ENCODE measurements at places on chromosomes 1 and 21. TPM values are rescaled to one million over a fixed set of nuclear protein-coding genes. Genes with fewer than 3 reads are reported as not detected.

The FMO2 gene
- 29.8 TPM for polyA plus RNA-seq

The MATN1 gene
- 0.10 TPM for polyA plus RNA-seq

The GJA5 gene
- 1.8 TPM for polyA plus RNA-seq

The YBX1 gene
- polyA plus RNA-seq = 300 TPM

The CBR3 gene
- 1.3 TPM for polyA plus RNA-seq

The OR2L13 gene
- 0.16 TPM for polyA plus RNA-seq

The S100B gene
- 15.5 TPM for polyA plus RNA-seq

DNA sequence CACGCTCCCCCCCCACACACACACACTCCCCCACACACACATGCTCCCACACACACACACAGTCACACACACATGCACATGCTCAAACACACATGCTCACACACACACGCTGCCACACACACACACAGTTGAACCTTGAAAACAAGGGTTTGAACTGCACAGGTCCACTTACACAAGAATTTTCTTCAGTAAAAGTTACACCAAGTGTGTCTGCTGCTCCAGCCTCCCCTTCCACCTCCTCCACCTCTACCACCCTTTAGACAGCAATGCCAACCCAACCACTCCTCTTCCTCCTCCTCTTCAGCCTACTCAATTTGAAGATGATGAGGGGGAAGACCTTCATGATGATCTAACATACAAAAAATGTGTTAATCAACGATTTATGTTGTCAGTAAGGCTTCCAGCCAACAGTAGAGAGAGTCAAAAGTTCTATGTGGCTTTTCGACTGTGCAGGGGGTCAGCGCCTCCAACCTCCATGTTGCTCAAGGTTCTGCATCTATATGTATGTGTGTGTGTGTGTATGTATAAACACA is 26.8 kb downstream of the HSF2BP start:
- no peaks in the 10 kb centered on the region for H3K4me1 ChIP-seq
- DNase-seq = no peak
- no peak overlapping the region for H3K27ac ChIP-seq
- H3K27me3 ChIP-seq = no peaks in the 10 kb centered on the region
- no peak overlapping the region for H3K4me3 ChIP-seq
- H3K36me3 ChIP-seq = no peaks in the 10 kb centered on the region

- no peak for DNase-seq
- peaks cover 25% of the 10 kb centered on the region for H3K36me3 ChIP-seq
- H3K4me1 ChIP-seq = no peaks in the 10 kb centered on the region
Measured at GRCh38 chr1:197180252-197180878, 33.9 kb upstream of the ASPM start.

GRCh38 chr1:162028726-162029125 is 5.1 kb upstream of the OLFML2B start:
- no peaks in the 10 kb centered on the region for H3K4me1 ChIP-seq
- H3K4me3 ChIP-seq = no peak overlapping the region
- DNase-seq = peak; percentile 32
- H3K36me3 ChIP-seq = no peaks in the 10 kb centered on the region
- no peak overlapping the region for H3K27ac ChIP-seq
- H3K27me3 ChIP-seq = no peaks in the 10 kb centered on the region

- H3K36me3 ChIP-seq = no peaks in the 10 kb centered on the region
- H3K27ac ChIP-seq = no peak overlapping the region
- no peaks in the 10 kb centered on the region for H3K27me3 ChIP-seq
- H3K4me1 ChIP-seq = peaks cover 1% of the 10 kb centered on the region
- no peak overlapping the region for H3K4me3 ChIP-seq
Measured at GRCh38 chr1:20584890-20585289, 4.0 kb upstream of the CDA start.

DNA sequence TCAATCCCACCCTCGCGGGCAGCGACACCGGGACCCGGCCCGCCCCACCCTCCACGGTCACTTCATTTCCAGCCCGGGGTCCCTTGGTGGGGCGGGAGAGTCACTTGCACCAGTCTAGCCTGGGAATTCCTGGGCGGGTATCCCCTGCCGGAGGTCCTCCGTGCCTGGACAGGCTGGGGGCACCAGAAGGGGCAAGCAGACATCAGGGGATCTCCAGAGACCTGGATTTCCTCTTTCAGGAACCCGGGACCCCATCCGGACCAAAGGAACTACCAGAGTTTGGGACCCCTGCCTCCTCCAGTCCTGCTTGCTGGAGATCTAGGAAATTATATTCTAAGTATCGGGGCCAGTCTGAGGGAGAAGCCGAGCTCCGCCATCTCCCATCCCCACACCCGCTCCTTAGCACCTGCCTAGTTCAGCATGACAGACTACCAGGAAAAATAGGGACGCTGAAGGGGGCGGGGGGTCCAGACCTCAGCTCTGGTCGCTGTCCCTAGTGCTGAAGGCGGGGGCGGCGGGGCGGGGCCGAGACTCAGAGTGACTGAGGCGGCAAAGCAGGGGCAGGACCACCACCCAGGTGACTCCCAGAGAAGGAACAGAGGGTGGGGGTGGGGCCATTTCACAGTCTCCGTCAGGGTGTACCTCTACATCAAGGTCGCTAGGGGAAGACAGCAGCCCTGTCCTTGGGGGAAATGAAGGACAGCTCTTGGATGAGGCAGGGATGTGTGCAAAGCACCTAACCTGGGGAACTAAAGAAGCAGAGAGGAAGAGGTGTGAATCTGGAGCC is 832 bp downstream of the HCN3 start:
- peak; percentile 80 for DNase-seq
- no peaks in the 10 kb centered on the region for H3K27me3 ChIP-seq
- peak overlapping the region; percentile 76 for H3K4me3 ChIP-seq
- peaks cover 13% of the 10 kb centered on the region for H3K4me1 ChIP-seq

- H3K4me3 ChIP-seq = no peak overlapping the region
- H3K4me1 ChIP-seq = no peaks in the 10 kb centered on the region
- H3K27me3 ChIP-seq = no peaks in the 10 kb centered on the region
- no peaks in the 10 kb centered on the region for H3K36me3 ChIP-seq
Measured at GRCh38 chr1:62311473-62311943, 7.7 kb downstream of the KANK4 start.

DNA sequence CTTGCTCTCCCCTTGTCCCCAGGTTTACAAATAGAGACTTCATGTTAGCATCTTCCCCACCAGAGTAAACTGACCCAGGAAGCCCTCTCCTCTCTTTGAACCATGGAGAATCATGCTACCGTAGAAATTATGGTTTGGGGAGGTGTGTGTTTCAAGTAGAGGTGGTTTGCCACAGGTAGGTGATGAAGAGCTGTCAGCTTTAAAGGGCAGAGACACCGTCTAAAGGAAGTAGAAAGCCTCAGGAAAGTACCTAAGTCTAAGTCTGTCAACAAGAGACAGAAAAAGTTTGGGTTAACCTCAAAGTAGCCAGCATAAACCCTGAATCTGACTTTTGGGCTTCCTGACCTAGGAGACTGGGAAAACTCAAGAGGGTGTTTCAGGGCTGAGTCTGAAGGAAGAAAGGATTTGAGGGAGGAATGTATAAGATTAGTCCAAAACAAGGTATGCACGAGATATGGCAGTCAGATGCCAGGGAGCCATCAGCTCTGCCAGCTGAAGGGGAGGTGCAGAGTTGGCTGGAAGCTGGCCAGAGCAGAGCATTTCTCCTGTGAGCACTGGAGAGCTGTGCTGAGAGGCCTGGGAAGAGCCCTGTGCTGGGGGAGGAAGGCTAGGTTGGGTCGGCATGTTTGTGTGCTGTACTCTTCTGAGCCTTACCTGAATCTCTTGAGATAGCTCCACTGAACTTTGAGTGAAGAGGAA is 14.3 kb downstream of the ADAMTSL4 start:
- H3K36me3 ChIP-seq = no peaks in the 10 kb centered on the region
- peak overlapping the region; percentile 100 for H3K27ac ChIP-seq
- H3K27me3 ChIP-seq = no peaks in the 10 kb centered on the region
- DNase-seq = peak; percentile 67

GRCh38 chr1:172699111-172699510 is 40.2 kb downstream of the FASLG start:
- H3K27me3 ChIP-seq = no peaks in the 10 kb centered on the region
- DNase-seq = no peak
- H3K27ac ChIP-seq = no peak overlapping the region
- no peak overlapping the region for H3K4me3 ChIP-seq
- no peaks in the 10 kb centered on the region for H3K36me3 ChIP-seq

DNA sequence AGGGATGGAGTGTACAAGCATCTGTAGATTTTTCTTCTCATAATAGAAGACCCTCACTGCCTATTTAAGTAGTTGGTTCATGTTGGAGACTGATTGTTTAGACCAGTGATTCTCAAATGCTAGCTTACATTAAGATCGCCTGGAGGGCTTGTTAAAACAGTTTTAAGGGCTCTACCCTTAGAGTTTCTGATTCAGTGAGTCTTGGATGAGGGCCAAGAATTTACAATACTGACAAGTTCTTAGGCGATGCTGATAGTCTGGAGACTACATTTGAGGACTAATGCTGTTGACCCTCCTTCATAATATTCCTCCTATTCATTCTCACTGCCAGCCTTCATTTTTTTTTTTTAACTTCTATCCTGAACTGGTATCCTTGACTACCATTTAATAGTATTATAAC is 15.2 kb upstream of the AGO3 start:
- H3K36me3 ChIP-seq = no peaks in the 10 kb centered on the region
- no peaks in the 10 kb centered on the region for H3K27me3 ChIP-seq
- H3K4me3 ChIP-seq = no peak overlapping the region
- no peak for DNase-seq
- no peaks in the 10 kb centered on the region for H3K4me1 ChIP-seq

DNA sequence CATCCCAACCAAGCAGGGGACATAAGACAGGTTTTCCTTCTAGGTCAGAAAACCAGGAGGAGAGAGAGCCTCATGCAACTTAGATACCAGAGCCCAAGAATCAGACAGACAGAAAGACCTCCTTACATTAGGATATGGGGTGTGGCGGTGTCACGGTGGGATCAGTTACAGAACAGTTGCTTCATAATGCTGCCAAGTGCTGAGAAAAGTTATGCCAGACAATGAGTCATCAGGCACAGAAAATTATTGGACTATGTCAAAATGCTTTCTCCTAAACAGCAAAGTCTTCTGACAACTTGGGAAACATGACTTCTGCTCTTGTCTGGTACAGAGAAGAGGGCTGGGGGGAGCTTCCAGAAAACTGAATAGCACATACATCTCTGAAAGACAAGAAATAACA is 1120.2 kb upstream of the TMPRSS15 start:
- H3K27ac ChIP-seq = no peak overlapping the region
- no peaks in the 10 kb centered on the region for H3K27me3 ChIP-seq
- H3K36me3 ChIP-seq = no peaks in the 10 kb centered on the region

GRCh38 chr1:143691400-143691891 is 280.3 kb downstream of the FAM72C start:
- no peaks in the 10 kb centered on the region for H3K4me1 ChIP-seq
- H3K4me3 ChIP-seq = no peak overlapping the region
- H3K36me3 ChIP-seq = no peaks in the 10 kb centered on the region
- no peak for DNase-seq

- no peak overlapping the region for H3K27ac ChIP-seq
- no peak overlapping the region for H3K4me3 ChIP-seq
- DNase-seq = no peak
- no peaks in the 10 kb centered on the region for H3K27me3 ChIP-seq
Measured at GRCh38 chr1:199226163-199226562, 587.3 kb downstream of the PTPRC start.

DNA sequence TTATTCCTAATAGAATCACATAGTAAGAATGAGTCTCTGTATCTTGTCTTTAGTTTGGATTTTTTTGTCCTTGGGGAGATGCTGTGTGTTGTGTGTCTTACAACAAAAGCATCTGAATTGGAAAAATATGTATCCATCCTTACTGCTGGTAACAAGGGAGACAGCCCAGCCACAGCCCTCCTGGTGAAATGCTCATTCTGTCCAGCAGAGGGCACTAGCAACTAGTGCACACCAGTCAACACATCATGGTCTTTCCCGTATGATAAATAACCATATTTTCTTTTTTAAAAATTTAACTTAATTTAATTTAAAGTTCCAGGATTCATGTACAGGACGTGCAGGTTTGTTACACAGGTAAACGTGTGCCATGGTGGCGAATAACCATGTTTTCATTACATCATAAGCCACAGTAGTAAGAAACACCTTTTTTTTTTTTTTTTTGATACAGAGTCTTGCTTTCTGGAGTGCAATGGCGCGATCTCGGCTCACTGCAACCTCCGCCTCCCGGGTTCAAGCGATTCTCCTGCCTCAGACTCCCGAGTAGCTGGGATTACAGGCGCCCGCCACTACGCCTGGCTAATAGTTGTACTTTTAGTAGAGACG is 245.1 kb downstream of the PTBP2 start:
- H3K27ac ChIP-seq = no peak overlapping the region
- H3K27me3 ChIP-seq = no peaks in the 10 kb centered on the region
- peak; percentile 85 for DNase-seq
- no peaks in the 10 kb centered on the region for H3K36me3 ChIP-seq
- H3K4me1 ChIP-seq = no peaks in the 10 kb centered on the region

- no peaks in the 10 kb centered on the region for H3K27me3 ChIP-seq
- H3K4me1 ChIP-seq = peaks cover 22% of the 10 kb centered on the region
- no peak overlapping the region for H3K27ac ChIP-seq
- no peak for DNase-seq
- H3K36me3 ChIP-seq = no peaks in the 10 kb centered on the region
Measured at GRCh38 chr1:10299151-10299550, 88.8 kb downstream of the KIF1B start.

DNA sequence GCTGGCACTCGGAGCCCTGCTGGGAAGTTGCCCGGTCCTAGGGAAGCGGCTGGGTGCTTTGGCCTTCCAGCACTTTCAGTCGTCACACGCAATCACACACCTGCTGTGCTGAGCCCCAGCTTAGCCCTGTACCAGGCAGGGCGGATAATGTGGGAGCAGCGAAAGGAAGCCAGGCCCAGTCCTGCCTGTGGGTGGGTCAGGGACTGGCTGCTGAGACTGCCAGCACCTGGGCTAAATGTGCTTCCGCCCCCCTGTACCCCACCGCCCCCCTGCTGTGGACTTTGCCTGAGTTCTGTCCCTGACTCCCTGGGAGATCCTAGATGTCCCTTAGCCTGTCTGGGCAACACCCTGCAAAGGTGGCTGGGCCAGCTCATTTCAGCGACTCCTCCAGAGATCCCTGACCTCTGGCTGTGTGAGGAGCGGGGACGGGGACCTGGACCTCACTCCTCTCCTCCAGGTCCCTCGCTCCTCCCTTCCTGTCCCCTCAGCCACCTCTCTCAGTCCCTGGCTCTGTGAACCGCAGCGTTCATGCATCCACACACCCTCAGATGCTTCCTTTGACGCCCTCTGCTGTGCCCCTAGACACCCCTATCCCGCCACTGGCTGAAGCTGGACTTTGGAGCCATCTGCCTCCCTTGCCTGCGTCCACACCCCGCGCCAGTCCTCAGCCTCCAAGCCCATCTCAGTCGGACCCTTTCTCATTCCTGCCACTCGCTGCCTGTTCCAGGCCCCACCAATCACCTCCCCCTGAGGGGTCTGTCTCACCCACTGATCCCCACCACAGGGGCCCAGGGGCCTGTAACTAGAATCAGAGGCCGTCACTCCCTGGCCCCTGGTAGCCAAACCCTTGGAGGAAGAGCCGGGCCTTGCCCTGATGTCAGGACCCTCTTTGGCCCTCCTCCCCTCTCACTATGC is 1.4 kb downstream of the MMEL1 start:
- peaks cover 36% of the 10 kb centered on the region for H3K27me3 ChIP-seq
- peaks cover 8% of the 10 kb centered on the region for H3K4me1 ChIP-seq
- no peaks in the 10 kb centered on the region for H3K36me3 ChIP-seq
- DNase-seq = no peak
- H3K4me3 ChIP-seq = no peak overlapping the region

GRCh38 chr1:52702886-52703787 is 5.0 kb upstream of the COA7 start:
- DNase-seq = peak; percentile 97
- H3K4me3 ChIP-seq = peak overlapping the region; percentile 39
- H3K4me1 ChIP-seq = peaks cover 11% of the 10 kb centered on the region
- H3K36me3 ChIP-seq = no peaks in the 10 kb centered on the region

Measured in adrenal gland (tissue), 19 donors.